Suprapubic skin (tissue), 4 donors: ENCODE measurements at places on chromosomes 2 and 18. TPM values are rescaled to one million over a fixed set of nuclear protein-coding genes. Genes with fewer than 3 reads are reported as not detected.

The MEP1B gene
- not detected for total RNA-seq

DNA sequence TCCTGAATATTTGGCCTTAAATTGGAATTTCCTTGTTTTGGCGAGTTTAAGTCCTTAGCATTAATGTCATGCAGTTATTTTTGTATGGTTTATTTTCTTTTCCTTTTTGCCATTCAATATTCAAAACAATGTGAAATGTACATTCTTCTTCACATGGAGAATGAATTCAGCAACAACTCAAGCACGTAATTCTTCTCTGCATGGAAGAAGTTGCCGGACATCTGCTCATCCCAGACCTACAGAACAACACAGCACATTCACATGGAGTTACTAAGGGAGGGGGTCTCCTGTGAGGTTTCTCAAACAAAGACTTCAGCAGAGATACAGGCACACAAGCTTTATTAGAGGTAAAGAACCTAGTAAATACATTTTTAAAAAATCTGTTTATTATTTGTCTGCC lies 236.8 kb downstream of the SATB2 start:
- DNase-seq = no peak

- DNase-seq = no peak
Measured at GRCh38 chr2:165698444-165698884, 95.6 kb downstream of the GALNT3 start.

GRCh38 chr18:11972371-11973174 lies 8.7 kb upstream of the IMPA2 start:
- peak; percentile 50 for DNase-seq

- no peak for DNase-seq
Measured at GRCh38 chr2:20650393-20650876, 463 bp downstream of the HS1BP3 start.
